Fibroblast of villous mesenchyme (primary cell): ENCODE measurements at places on chromosomes 6 and 20. TPM values are rescaled to one million over a fixed set of nuclear protein-coding genes. Genes with fewer than 3 reads are reported as not detected.

DNA sequence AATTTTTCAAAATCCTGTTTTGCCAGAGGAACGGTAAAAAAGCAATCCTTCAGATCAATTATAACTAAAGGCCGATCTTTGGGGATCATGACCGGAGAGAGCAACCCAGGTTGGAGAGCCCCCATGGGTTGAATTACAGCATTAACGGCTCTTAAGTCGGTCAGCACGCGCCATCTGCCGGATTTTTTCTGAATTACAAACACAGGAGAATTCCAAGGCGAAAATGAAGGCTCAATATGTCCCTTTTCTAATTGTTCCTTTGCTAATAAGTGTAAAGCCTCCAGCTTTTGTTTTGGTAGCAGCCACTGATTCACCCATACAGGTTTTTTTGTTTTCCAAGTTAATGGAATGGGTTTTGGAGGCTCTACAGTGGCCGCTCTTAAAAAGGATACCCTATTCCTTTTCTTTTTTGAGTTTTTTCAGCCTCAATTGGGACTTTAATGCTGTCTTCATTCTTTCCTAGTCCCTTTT, 16.9 kb upstream of the PTCRA start:
- DNase-seq = peak; percentile 75

Gene ABHD16B
- total RNA-seq = not detected in 2 replicates

DNA sequence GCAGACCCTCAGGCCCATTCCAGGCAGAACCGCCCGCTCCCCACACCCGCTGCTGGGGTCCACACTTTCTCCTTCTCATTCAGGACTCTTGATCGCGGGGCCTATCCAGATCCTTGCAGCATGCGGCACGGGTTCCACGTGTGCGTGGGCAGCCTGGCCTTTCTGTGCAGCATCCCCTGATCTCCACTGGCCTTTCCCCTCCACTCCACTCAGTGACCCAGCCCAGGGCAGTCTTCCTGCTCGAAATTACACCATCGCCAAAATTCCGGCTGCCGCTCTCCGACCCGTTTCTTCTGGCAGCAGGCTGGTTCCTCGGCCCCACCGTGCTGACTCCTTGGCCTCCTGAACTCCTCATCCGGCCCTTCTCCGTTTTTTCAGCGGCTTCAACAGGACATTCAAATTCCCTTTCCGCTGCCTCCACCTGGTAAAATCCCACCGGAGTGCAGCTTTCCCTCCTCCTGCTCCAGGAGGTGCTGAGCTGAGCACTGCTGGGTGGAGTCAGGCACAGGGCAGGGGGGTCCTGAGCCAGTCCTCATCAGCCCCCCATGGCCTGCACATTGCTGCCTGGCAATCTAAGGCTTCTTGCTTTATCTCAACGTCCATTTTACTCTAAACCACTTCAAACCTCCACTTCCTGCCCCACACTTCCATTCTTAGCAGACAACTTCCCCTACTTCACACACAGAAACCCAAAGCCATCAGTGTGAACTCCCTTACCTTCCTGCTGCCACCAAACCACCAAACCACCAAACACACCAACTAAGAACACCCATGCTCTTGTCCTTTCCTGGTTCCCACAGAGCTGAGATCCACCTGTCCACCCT, 9.0 kb downstream of the SFT2D1 start:
- DNase-seq = no peak

GRCh38 chr20:6040958-6041807, 12.7 kb downstream of the LRRN4 start:
- no peak for DNase-seq

Gene FAM209B
- not detected in 2 replicates for total RNA-seq

- no peak for DNase-seq
These were observed 298.2 kb downstream of the SAMD5 start for GRCh38 chr6:147806697-147807096.

DNA sequence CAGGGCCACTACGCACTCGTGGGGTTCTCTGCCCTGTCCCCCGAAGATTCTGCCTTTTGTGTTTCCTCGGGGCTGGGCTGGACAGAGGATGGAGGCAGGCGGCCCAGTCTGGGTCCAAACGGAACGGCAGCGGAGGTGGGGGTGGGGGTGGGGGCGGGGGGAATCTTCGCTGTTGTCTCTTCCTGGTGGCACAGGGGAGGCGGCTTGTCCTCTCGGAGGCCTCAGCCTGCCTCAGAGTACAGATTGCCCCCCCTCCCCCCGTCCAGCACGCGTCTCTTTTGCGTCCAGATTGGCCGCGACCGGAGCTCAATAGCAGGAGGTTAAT, 1.4 kb upstream of the INSM1 start:
- no peak for DNase-seq

Gene MUC21
- total RNA-seq = not detected in 2 replicates

DNA sequence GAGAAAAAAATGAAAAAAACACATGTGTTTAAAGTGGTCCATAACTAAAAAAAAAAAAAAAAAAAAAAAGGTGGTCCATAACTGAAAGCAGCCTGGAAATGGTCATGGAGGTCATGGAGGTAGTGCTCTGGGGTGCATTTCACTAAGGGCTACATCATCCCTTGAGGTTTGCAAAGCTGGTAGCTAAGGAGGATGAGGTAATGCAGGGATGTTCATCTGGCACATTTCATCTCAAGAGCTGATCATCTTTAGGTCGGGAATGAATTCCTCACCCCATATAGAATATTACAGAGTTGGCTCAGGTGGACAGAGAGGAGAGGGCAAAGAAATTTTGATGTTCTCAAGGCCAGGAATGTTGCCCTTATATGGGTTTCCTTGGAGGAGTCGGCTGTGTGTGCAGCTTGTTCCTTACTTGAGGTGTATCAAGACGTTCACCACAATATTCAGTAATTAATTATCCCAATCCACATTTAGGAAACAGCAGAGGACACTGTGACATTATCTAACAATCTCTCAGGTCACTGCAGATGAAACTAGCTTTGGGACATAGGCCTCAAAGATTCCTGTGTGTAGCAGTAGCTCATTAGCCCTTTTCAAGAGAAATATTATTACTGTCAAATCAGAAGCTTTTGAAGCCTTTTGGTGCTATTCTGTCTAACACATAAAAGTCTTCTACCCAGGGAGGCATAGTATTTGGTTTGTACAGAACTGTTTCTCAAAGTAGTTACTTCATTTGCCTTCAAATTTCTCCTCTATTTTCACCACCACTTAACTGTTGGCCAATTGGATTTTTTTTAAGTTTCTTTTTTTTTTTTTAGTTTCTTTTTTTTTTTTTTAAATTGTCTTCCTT, 46.8 kb downstream of the CYP24A1 start:
- no peak for DNase-seq

- no peak for DNase-seq
These were observed 36.3 kb downstream of the KIF25 start for GRCh38 chr6:168033791-168034190.
